Activated CD4-positive, alpha-beta T cell treated with anti-CD3 and anti-CD28 coated beads for 36 hours (primary cell): ENCODE measurements at places on chromosomes 16 and 17. TPM values are rescaled to one million over a fixed set of nuclear protein-coding genes. Genes with fewer than 3 reads are reported as not detected.

DNA sequence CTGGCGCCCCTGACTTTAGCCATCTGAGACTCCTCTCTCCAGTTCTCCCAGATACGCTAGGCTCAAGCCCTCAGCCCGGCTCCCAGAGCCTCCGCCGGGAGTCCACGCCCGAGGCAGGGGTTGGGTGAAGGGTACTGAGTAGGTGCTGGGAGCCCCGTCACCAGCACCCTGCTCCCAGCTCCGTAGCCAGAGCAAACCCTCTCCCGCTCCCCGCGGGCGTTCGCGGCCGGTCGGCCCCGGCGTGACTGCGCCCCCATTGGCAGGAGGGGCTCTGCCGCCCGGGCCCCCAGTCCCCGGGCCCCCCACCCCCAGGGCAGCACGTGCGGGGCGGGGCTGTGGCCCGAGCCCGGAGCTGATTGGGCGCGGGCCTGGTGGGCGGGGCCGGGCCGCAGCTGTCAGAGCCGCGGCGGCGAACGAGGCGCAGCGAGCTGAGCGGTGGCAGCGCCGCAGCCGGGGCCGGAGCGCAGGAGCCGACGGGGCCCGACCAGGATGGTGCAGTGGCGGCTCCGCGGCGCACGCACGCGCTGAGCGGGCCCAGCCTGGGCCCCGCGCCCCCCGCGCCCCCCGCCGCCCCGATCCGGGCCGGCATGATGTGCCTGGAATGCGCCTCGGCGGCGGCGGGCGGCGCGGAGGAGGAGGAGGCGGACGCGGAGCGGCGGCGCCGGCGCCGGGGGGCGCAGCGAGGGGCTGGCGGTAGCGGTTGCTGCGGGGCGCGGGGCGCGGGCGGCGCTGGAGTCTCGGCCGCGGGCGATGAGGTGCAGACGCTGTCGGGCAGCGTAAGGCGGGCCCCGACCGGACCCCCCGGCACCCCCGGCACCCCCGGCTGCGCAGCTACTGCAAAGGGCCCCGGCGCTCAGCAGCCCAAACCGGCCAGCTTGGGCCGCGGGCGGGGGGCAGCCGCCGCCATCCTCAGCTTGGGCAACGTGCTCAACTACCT is at the start of gene SPNS2:
Gene SPNS2, plus strand, starts transcription at position 421 of the 937 bp plus-strand sequence. Its CDS starts 167 bp downstream, at position 588.
- peak; percentile 75 for DNase-seq
- H3K27ac ChIP-seq = no peak within 1 kb of the TSS
- peak within 1 kb of the TSS; percentile 65 for H3K4me3 ChIP-seq
- peaks cover 13% of the 10 kb centered on the region for H3K4me1 ChIP-seq
- no peaks in the 10 kb centered on the region for H3K36me3 ChIP-seq

GRCh38 chr16:46817961-46818360 is 13.0 kb downstream of the C16orf87 start:
- no peak overlapping the region for H3K4me3 ChIP-seq
- H3K27ac ChIP-seq = no peak overlapping the region

- H3K27me3 ChIP-seq = peaks cover 6% of the 10 kb centered on the region
- no peak for DNase-seq
- no peak overlapping the region for H3K27ac ChIP-seq
These were observed 50.4 kb upstream of the HS3ST2 start for GRCh38 chr16:22763437-22764080.

- H3K4me3 ChIP-seq = no peak overlapping the region
- H3K27me3 ChIP-seq = peaks cover 8% of the 10 kb centered on the region
- peaks cover 10% of the 10 kb centered on the region for H3K4me1 ChIP-seq
- no peaks in the 10 kb centered on the region for H3K36me3 ChIP-seq
- DNase-seq = no peak
These were observed 98.9 kb downstream of the CCT6B start for GRCh38 chr17:34862384-34862783.

GRCh38 chr17:14366199-14366598 is 65.3 kb downstream of the HS3ST3B1 start:
- H3K4me3 ChIP-seq = no peak overlapping the region
- no peaks in the 10 kb centered on the region for H3K27me3 ChIP-seq
- no peak for DNase-seq

DNA sequence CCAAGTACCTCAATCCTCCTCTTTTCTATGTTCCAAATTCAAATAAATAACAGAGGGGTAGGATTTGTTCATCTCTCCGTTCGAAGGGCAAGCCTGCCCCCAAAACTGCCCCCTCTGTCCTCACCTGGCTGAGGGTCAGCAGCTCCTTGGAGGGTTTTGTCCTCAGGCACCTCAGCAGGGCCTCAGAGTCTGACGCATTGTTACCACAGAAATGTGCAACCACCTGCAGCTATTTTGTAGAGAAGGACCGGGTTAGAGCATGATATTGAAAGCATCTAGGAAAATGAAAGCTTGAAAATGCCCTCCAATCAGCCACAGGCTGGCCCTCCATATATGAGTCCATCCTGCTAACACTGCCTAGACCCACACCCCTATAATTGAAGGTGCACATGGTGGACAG is 13.9 kb downstream of the CES5A start:
- no peak for DNase-seq
- no peaks in the 10 kb centered on the region for H3K4me1 ChIP-seq
- H3K36me3 ChIP-seq = no peaks in the 10 kb centered on the region
- H3K27me3 ChIP-seq = peaks cover 8% of the 10 kb centered on the region
- no peak overlapping the region for H3K27ac ChIP-seq
- no peak overlapping the region for H3K4me3 ChIP-seq

- H3K27me3 ChIP-seq = peaks cover 2% of the 10 kb centered on the region
- H3K4me1 ChIP-seq = no peaks in the 10 kb centered on the region
- H3K27ac ChIP-seq = no peak overlapping the region
- H3K36me3 ChIP-seq = no peaks in the 10 kb centered on the region
- H3K4me3 ChIP-seq = no peak overlapping the region
These were observed 203.8 kb upstream of the HSBP1 start for GRCh38 chr16:83603723-83604570.

DNA sequence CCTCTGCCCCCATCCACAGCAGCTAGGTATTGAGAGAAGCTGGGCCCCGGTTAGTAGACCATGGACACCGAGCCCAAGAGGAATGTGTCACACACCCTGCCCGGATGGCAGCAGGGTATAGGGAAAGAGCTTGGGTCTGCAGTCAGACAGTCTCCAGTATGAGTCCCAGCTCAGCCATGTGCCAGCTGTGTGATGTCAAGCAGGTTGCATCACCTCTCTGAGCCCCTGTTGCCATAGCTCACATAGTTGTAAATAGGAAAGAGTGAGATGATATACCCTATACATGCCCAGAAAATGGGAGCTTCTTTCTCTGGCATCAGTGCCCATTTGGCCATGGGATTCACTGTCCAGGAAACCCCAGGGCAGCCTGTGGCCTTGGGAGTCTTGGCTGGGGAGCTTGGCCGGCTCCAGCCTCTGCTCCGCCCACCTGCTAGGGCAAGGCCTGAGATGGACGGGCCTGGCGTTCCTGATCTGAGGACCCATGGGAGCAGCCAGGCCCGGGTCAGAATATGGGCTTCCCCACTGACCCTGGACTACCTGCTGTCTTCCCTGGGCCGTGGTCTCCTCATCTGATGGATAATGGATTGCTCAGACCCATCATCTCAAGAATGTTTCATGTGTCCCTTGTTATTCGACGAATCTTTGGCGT is 13.2 kb downstream of the CD300LG start:
- no peak overlapping the region for H3K4me3 ChIP-seq
- no peaks in the 10 kb centered on the region for H3K36me3 ChIP-seq
- peak; percentile 31 for DNase-seq
- H3K27ac ChIP-seq = no peak overlapping the region

DNA sequence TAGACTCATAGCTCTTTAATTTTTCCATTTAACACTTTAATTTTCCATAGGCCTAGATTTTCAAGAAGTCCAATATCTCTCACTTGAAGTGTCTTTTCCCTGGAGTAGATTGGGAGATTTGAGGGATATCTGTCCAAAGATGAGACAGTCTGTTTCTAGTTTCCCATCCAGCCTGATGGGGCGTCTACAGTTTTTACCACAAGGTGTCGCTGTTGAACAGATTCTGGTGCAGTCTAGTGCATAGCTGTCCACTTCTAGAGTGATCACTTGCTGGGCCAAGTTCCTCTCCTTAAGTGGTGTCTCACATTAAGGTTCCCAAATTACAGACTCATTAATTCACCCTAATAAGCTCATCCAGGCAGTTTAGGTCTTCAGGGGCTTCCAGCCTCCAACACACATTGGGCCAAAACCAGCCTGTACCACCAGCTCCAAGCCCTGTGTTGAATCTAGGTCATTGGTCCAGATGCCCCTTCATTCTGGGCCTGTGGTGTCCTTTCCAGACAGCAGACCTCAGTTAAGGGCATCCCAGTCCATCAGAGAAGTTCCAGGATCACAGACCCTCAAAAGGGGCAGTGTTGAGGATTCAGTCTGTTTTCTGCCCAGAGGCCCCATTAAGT is 9.4 kb downstream of the SNX20 start:
- peaks cover 68% of the 10 kb centered on the region for H3K36me3 ChIP-seq
- H3K4me1 ChIP-seq = peaks cover 30% of the 10 kb centered on the region

GRCh38 chr16:75257886-75258806 is 6.7 kb upstream of the BCAR1 start:
- H3K4me1 ChIP-seq = no peaks in the 10 kb centered on the region
- DNase-seq = peak; percentile 5
- H3K4me3 ChIP-seq = no peak overlapping the region
- no peak overlapping the region for H3K27ac ChIP-seq
- H3K36me3 ChIP-seq = no peaks in the 10 kb centered on the region
- peaks cover 11% of the 10 kb centered on the region for H3K27me3 ChIP-seq

- no peak for DNase-seq
- H3K27ac ChIP-seq = peak overlapping the region; percentile 68
- H3K4me3 ChIP-seq = peak overlapping the region; percentile 1
- peaks cover 57% of the 10 kb centered on the region for H3K4me1 ChIP-seq
- peaks cover 21% of the 10 kb centered on the region for H3K36me3 ChIP-seq
These were observed 22.2 kb downstream of the CLTC start for GRCh38 chr17:59641799-59642484.

GRCh38 chr16:4463522-4464163 is 10.8 kb downstream of the NMRAL1 start:
- H3K27ac ChIP-seq = no peak overlapping the region
- DNase-seq = no peak
- H3K36me3 ChIP-seq = peaks cover 30% of the 10 kb centered on the region
- no peaks in the 10 kb centered on the region for H3K27me3 ChIP-seq
- H3K4me1 ChIP-seq = peaks cover 25% of the 10 kb centered on the region

DNA sequence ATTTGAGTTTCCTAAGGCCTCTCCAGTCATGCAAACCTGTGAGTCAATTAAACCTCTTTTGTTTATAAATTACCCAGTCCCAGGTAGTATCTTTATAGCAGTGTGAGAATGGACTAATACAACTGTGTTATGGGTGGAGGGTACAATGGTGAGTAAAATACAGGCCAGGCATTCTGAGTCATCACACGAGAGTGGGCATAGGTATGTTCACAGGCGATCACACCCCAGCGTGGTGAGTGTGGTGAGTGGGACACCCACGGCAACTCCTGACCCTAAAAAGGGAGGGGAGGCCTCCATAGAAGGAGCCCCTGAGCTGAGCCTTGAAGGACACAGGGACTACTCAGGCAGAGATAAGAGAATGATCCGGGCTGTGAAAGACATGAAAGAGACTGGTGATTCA is 22.6 kb upstream of the MAPT start:
- no peak for DNase-seq
- H3K27ac ChIP-seq = no peak overlapping the region
- peaks cover 16% of the 10 kb centered on the region for H3K4me1 ChIP-seq

CD300LB gene
- not detected for total RNA-seq

RTN4RL1 gene
- 0.11 TPM for total RNA-seq

KRT36 gene
- total RNA-seq = not detected

TP53TG3F gene
- 0.30 TPM for total RNA-seq

SNX20 gene
- 48.9 TPM for total RNA-seq

KRTAP4-9 gene
- total RNA-seq = not detected

FASN gene
- 259 TPM for total RNA-seq

SHBG gene
- 0.25 TPM for total RNA-seq
